ENCODE measurements at places on chromosomes 5 and 9.

GRCh38 chr9:117276444-117276843 lies 138.4 kb downstream of the ASTN2 start:
- no peak for DNase-seq

DNA sequence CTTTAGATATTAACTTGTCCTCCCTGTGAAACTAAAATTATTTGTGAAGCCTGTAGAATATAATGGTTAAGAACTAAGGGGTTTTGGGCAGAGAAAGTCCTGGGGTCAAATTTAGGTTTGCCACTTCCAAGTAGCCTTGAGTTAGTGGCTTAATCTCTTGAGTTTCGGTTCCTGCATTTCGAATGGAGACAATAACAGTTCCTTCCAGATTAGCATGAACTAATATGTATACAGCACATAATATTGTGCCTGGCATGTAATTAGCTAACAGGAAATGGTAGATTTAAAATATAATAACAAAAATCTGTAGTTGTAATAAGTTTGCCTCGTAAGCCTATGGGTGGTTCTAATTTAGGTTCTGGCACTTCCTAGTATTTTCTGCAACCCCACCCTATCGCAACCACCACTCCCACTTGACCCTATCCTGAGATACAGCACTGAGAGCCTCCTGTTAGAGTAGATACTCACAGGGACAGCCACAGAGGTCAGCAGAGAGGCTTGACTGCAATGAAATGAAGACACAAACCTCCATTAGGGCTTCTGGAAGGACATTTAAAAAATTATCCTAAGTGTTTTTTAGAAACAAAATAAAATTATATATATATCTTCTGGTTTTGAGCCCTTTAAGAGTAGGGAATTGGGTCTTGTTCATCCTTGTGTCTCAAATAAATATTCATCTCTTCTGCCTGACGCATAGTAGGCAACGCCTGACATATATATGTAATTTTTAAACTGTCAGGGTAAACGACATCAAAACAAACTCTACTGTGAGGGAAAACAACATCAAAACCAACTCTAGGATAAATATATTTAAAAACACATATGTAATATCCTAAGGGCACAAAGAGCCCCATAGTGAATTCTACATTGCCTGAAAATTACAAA lies 8.5 kb downstream of the SPINK9 start:
- DNase-seq = no peak

- no peak for DNase-seq
Measured at GRCh38 chr9:80320916-80321315, 749.2 kb downstream of the TLE4 start.

- no peak for DNase-seq
Measured at GRCh38 chr9:134252084-134252830, 74.0 kb upstream of the RXRA start.

GRCh38 chr5:98205691-98206461 lies 567.6 kb upstream of the RGMB start:
- no peak for DNase-seq

- no peak for DNase-seq
Measured at GRCh38 chr5:139969318-139969717, 73.8 kb downstream of the NRG2 start.

DNA sequence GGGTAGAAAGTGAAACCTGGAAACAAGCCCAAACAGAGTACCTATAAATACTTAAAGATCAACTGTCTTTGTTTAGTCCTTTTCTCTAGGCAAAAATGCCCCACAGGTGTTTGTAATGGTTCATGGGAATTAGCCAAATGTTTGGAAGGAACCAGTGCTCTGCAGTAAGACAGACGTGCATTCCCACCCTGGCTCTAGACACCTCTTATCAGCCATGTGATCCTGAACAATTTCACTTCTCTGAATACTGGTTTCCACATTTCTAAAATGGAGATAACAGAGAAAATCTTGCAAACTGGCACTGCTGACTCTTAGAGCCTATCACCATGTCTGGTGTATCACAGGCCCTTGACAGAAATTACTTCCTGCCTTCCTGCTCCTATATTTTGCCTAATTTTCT lies 30.0 kb downstream of the GLIS3 start:
- no peak for DNase-seq

- DNase-seq = peak; percentile 71
Measured at GRCh38 chr9:97710356-97711222, 13.4 kb upstream of the XPA start.

- DNase-seq = no peak
Measured at GRCh38 chr5:32068561-32068960, 105.6 kb downstream of the GOLPH3 start.

DNA sequence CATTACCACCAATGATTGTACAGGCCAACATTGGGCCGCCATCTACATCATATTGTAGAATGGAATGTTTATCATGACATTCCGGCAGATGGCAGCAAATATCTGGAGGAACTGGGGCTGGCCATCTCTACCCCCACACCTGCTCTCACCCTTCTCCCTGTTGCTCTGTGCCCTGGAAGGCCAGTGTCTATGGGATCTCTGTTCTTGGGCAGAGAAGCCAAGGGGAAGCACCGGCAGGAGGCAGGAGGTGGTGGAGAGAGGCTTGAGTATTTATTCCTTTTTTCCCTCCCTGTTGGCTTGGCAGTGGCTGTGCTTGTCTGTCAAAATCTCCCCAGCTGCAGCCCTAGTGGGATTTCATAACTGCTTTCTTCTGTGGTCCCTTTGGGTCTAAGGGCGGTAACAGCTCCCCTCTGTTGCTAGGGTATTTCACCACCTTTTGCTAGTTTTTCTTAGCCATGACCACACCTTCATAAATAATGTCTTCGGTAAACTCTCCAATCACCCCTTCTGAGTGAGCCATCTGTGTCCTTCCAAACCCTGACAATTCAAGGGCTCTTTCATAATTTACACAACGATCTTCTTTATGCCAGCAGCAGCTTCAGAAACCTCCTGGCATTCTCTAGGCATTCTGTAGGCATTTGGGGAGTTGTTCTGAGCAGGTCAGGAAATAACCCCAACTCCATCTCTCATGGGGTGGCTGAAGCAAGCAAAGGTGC lies 225.8 kb downstream of the MELK start:
- no peak for DNase-seq

DNA sequence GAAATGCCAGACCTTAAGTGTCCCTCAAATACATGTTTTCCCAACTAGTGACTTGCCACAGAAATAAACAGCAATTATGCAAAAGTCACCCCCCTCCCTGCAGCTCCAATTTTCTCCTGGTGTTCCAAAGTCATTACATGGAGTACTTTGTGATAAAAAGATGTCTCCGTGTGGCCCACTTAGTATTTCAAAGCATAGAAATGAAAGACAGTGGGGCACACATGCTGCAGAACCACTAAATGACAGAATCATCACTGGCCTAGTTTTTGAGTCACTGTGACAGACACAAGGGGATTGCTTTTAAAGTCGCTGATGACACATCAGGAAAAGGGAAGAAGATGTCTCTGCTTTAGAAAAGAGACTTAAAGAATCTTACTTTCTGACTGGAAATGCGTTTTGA lies 323.4 kb downstream of the PSAT1 start:
- DNase-seq = no peak

GRCh38 chr5:13501176-13501575 lies 443.3 kb downstream of the DNAH5 start:
- DNase-seq = no peak

- peak; percentile 74 for DNase-seq
Measured at GRCh38 chr5:53095931-53096525, 13.5 kb downstream of the MOCS2 start.

- peak; percentile 45 for DNase-seq
Measured at GRCh38 chr9:121350993-121351561, 19.0 kb downstream of the STOM start.

- no peak for DNase-seq
Measured at GRCh38 chr5:41279040-41279439, 65.7 kb upstream of the C6 start.

DNA sequence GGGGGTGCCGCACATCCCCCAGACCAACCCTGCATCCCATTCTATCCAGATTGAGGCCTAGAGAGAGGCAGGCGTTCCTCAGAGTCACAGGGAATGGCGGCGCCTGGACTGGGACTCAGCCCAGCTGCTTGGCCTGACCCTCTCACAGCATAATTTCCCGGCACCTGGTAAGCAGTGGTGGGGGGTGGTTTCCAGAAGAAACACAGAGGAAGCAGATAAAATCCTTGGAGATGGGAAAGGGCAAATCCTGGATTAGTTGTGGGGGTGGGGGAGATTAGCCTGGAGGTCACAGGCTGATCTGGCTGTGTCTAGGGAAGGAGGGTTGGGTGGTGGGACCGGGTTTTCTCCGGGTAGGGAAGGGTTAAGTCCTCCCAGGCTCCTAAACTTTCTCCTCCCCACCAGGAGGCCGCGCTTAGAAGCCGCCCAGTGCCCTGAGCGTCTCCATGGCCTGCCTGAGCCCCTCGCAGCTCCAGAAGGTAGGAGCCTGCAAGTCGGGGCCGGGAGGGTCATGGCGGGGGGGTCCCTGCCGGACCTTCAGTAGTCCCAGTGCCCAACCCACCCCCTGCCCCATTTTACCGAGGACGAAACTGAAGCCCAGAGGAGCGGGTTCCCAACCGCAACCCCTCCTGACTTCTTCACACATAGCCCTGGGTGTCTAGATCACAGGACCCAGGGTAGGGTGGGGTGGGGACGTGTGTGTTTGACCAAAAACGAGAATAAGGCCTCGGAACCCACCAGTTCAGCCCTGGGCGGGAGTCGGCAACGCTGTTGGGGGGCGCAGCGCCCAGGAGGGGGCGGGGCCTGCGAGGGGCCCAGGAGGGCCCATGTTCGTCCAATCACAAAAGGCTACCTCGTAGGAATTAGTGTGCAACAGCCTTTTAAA lies 1.3 kb downstream of the PHYHD1 start:
- no peak for DNase-seq

- no peak for DNase-seq
Measured at GRCh38 chr5:38535248-38535750, 21.1 kb downstream of the LIFR start.

DNA sequence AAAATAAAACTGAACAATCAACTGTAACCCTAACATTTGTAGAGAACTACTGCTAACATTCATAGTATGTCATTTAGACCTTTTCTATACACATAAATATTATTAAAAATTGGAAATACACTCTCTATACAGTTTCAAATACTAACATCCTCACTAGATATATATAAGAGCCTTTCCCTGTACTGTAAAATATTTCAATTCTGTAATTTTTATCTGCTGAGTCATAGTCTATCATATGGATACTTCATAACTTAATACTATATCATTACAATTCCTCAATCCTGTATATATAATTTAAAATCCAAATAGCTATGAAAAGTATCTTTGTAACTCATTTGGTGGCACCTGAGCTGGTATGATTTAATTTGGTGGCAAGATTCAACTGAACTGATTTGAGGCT lies 55.8 kb downstream of the FBXO4 start:
- no peak for DNase-seq

- DNase-seq = no peak
Measured at GRCh38 chr9:4206718-4207117, 93.2 kb downstream of the GLIS3 start.

DNA sequence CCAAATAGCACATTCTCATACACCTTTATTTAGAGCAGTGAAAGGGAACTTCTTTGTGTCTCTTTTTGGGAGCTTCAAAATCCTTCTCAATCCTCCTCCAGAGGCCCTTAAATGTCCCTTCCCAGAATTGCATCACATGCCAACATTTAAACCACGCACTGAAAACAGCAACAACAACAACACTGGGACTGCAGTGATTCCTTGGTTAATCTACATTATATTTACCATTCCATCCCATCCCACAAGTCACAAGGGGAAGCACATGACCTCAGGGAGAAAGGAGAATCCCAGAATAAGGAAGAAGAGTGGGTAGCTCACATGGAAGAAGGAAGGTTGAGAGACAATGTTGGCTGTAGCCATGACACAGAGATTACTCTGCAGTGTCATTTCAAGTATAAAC lies 41.1 kb downstream of the ELOVL7 start:
- no peak for DNase-seq

GRCh38 chr5:63573380-63573779 lies 388.9 kb downstream of the HTR1A start:
- no peak for DNase-seq

- DNase-seq = no peak
Measured at GRCh38 chr5:145246961-145247744, 588.0 kb downstream of the PRELID2 start.

- DNase-seq = no peak
Measured at GRCh38 chr9:108780942-108781734, 74.6 kb downstream of the ACTL7B start.

- no peak for DNase-seq
Measured at GRCh38 chr9:112750764-112751055, 150 bp downstream of the SNX30 start.

DNA sequence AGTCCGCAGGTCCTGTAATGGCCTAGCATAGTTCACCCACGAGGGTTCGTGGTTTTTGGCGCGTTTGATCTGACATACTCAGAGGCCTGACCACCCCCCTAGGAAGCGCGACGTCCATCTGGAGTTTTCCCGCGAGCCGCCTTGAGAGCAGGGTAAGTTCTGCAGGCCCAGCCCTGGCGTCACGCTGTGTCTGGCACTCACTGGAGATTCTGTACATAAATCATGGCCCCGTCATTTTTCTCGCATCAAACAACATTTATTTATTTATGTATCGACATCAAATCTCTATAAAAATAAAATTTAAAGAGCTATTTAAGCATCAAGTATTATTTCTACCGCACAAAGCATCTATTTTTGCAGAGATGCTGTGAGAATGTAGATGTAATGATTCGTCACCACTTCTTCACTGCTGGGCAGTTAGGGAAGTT lies 437 bp upstream of the TRIM41 start:
- no peak for DNase-seq

DNA sequence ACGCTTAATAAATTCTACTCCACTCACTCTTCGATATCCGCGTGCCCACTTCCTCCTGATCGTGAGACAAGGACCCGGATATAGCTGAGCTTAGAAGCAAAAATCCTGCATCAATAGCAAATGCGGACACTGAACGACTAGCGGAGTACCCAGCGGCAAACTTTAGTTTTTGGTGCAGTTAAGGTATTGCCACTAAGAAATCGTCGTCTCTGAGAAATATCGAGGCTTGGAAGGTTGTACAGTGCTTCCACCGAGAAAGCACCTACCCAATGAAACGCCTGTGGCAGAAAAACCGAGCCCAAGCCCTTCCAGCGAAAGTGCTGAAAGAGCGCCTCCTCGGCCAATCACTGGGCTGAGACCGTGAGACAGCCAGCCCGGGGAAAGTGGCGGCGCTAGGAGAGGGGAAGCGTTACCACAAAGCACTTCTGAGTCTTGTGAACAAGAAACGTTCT lies 32.2 kb downstream of the ANXA2R start:
- DNase-seq = peak; percentile 93

GRCh38 chr9:31140316-31140715 lies 1244.1 kb upstream of the ACO1 start:
- DNase-seq = peak; percentile 42

DNA sequence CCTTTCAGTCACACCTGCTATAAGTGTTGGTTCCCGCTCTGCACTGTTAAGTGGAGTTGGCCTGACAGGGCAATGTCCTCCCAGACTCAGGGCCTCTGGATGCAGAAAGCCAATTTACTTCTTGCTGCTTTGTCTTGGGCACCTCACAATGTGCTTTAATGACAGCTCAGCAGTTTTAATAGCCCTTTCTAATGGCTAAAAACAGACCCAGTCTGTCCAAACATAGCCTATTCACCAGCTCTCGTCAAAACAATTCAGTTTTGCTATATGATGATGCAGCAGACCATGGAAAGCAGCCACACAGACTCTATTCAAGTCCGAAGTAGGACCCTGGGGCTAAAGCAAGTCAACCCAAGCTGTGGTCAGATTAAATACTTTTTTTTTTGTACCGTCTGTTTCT lies 529.1 kb upstream of the SEMA6A start:
- DNase-seq = no peak

- no peak for DNase-seq
Measured at GRCh38 chr9:131227112-131227958, 49.0 kb downstream of the FAM78A start.

- peak; percentile 74 for DNase-seq
Measured at GRCh38 chr5:96384353-96384752, 48.7 kb downstream of the PCSK1 start.

- DNase-seq = no peak
Measured at GRCh38 chr5:96752341-96753016, 55.3 kb downstream of the ERAP1 start.
